ENCODE measurements at places on chromosomes 2 and 18.

DNA sequence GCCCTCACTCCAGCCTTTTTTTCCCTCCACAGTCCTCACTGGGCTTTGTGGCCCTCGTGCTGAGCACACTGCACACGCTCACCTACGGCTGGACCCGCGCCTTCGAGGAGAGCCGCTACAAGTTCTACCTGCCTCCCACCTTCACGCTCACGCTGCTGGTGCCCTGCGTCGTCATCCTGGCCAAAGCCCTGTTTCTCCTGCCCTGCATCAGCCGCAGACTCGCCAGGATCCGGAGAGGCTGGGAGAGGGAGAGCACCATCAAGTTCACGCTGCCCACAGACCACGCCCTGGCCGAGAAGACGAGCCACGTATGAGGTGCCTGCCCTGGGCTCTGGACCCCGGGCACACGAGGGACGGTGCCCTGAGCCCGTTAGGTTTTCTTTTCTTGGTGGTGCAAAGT is 39.4 kb downstream of the STEAP3 start:
- no peaks in the 10 kb centered on the region for H3K4me1 ChIP-seq
- no peak for DNase-seq
- H3K27me3 ChIP-seq: peaks cover 2% of the 10 kb centered on the region
- no peaks in the 10 kb centered on the region for H3K36me3 ChIP-seq
- H3K27ac ChIP-seq: no peak overlapping the region

- no peak for DNase-seq
- H3K27ac ChIP-seq: no peak overlapping the region
- no peaks in the 10 kb centered on the region for H3K36me3 ChIP-seq
- H3K4me3 ChIP-seq: no peak overlapping the region
These were observed 37.0 kb downstream of the RAPGEF4 start for GRCh38 chr2:172772633-172773032.

- DNase-seq: no peak
- no peak overlapping the region for H3K27ac ChIP-seq
- no peaks in the 10 kb centered on the region for H3K36me3 ChIP-seq
- peaks cover 39% of the 10 kb centered on the region for H3K27me3 ChIP-seq
These were observed 58.3 kb downstream of the CIB4 start for GRCh38 chr2:26582890-26583289.

DNA sequence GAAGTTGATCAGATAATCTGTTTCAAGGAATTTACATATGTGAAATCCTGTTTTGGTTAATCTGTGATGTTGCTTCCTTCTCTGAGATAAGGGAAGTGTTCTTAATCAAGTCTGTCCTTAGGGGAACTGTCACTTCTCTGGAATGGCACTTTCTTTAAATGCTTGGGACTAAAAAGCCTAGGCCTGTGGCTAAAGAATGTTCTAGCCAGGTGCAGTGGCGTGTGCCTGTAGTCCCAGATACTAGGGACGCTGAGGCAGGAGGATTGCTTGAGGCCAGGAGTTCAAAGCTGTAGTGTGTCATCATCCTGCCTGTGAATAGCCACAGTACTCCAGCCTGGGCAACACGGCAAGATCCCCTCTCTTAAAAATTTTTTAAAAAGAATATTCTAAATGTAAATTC is 217.6 kb upstream of the SIX3 start:
- H3K27ac ChIP-seq: no peak overlapping the region
- H3K27me3 ChIP-seq: no peaks in the 10 kb centered on the region
- no peak overlapping the region for H3K4me3 ChIP-seq
- H3K4me1 ChIP-seq: peaks cover 29% of the 10 kb centered on the region

GRCh38 chr2:190695739-190696138 is 46.9 kb downstream of the NAB1 start:
- H3K36me3 ChIP-seq: peaks cover 17% of the 10 kb centered on the region
- no peak overlapping the region for H3K27ac ChIP-seq
- DNase-seq: no peak
- no peak overlapping the region for H3K4me3 ChIP-seq

- H3K4me1 ChIP-seq: no peaks in the 10 kb centered on the region
- no peaks in the 10 kb centered on the region for H3K27me3 ChIP-seq
- no peak overlapping the region for H3K4me3 ChIP-seq
- H3K27ac ChIP-seq: no peak overlapping the region
These were observed 156.4 kb downstream of the NRXN1 start for GRCh38 chr2:50875561-50875960.

DNA sequence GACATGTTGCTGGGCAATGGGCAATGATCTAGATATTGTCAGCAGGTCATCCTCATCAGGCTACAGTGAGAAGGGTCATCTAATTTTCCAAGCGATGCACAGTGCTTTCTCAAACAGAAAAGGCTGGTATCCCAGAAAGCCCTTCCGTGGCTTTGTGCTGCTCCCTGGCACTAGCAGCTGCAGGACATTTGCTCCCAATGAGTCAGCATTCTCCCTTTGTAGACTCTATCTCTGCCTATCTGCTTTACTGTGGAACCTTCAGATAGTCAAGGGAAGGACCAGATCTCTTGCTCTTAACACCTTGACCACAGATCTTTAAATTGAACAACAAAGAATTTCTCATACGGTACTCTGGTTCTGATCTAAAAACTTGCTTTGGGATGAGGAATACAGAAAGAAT is 101.4 kb downstream of the CDH2 start:
- no peak for DNase-seq
- H3K4me3 ChIP-seq: no peak overlapping the region
- H3K27me3 ChIP-seq: no peaks in the 10 kb centered on the region
- H3K36me3 ChIP-seq: no peaks in the 10 kb centered on the region

GRCh38 chr2:212595036-212595654 is 56.5 kb upstream of the ERBB4 start:
- H3K4me3 ChIP-seq: no peak overlapping the region
- H3K27me3 ChIP-seq: no peaks in the 10 kb centered on the region
- no peak overlapping the region for H3K27ac ChIP-seq
- H3K36me3 ChIP-seq: no peaks in the 10 kb centered on the region
- no peak for DNase-seq

GRCh38 chr2:112342067-112342550 is 66.7 kb downstream of the ZC3H6 start:
- H3K4me1 ChIP-seq: no peaks in the 10 kb centered on the region
- no peaks in the 10 kb centered on the region for H3K36me3 ChIP-seq
- no peaks in the 10 kb centered on the region for H3K27me3 ChIP-seq

- H3K4me1 ChIP-seq: peaks cover 34% of the 10 kb centered on the region
- no peak overlapping the region for H3K4me3 ChIP-seq
- H3K27ac ChIP-seq: no peak overlapping the region
- no peaks in the 10 kb centered on the region for H3K27me3 ChIP-seq
- H3K36me3 ChIP-seq: peaks cover 65% of the 10 kb centered on the region
These were observed 25.6 kb downstream of the NFATC1 start for GRCh38 chr18:79421275-79421857.

DNA sequence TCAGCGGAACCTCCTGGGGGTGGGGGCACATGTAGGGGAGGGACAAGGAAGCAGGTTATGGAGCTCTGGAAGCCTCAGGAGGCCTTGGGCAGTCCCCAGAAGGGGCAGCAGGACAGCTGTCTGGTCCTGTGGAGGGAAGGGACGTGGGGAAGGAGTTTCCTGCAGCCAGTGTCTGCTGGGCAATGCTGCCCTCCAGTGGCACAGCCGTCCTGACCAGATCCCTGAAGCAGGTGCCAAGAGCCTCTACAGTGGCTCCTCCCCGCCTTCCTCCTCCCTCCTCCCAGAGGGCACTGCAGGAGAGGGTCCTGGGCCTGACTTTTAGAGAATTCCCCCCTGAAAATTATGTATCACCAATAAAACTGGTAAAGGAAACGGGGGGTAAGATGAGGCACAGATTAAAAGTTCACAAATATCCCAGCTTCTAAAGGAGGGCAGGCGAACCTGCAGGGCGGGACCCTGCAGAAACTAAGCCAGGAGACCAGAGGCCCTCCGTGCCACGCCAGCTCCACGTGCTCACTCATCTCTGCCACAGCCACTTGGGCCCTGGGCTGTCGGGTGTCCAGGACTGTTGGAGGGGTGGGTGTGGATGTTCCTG is 258.5 kb downstream of the TWIST2 start:
- no peaks in the 10 kb centered on the region for H3K4me1 ChIP-seq
- no peak overlapping the region for H3K27ac ChIP-seq
- DNase-seq: no peak

DNA sequence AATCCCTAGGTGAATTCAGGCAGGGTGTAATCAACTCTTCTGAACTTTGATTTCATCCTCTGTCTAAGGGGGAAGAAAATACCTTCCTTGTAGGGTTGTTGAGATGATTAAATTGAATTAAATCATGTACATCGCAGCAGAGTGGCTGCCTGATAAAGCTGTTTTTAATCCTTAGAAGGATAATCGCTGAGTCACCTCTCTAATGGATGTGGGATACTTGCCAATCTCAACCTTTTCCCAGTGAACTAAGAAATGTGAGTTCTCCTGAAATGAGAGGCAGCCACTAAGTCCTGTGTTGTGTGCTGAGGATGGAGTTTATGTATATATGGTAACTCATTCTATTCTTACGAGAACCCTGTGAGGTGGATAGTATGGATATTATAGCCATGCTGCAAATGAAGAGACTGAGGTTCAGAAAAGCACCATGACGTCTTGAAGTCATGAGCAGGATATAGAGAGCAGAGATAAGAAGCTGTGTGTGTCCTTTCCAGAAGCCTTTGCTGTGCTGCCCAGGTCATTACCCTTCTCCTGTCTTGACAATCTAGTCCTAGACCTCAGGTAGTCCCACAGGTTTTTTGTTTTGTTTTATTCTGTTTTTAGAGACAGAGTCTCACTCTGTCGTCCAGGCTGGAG is 93.3 kb downstream of the HNRNPLL start:
- H3K36me3 ChIP-seq: no peaks in the 10 kb centered on the region
- peaks cover 4% of the 10 kb centered on the region for H3K4me1 ChIP-seq
- peaks cover under 1% of the 10 kb centered on the region for H3K27me3 ChIP-seq
- DNase-seq: no peak
- H3K4me3 ChIP-seq: no peak overlapping the region

GRCh38 chr2:174117951-174118930 is 130.1 kb downstream of the OLA1 start:
- H3K4me3 ChIP-seq: no peak overlapping the region
- H3K36me3 ChIP-seq: peaks cover 33% of the 10 kb centered on the region
- DNase-seq: no peak
- no peaks in the 10 kb centered on the region for H3K4me1 ChIP-seq
- no peak overlapping the region for H3K27ac ChIP-seq
- H3K27me3 ChIP-seq: no peaks in the 10 kb centered on the region

GRCh38 chr2:227473122-227473461 is 1.1 kb downstream of the AGFG1 start:
- no peaks in the 10 kb centered on the region for H3K27me3 ChIP-seq
- peak overlapping the region; percentile 78 for H3K27ac ChIP-seq
- H3K4me3 ChIP-seq: peak overlapping the region; percentile 90
- peaks cover 39% of the 10 kb centered on the region for H3K4me1 ChIP-seq
- peaks cover 4% of the 10 kb centered on the region for H3K36me3 ChIP-seq
